ENCODE measurements at places on chromosomes 5 and 9.
A peak's percentile ranks its signal among the peaks of the same experiment; 100 is the strongest.

GRCh38 chr5:50889790-50890189 is 223.4 kb downstream of the PARP8 start:
- no peak for DNase-seq

DNA sequence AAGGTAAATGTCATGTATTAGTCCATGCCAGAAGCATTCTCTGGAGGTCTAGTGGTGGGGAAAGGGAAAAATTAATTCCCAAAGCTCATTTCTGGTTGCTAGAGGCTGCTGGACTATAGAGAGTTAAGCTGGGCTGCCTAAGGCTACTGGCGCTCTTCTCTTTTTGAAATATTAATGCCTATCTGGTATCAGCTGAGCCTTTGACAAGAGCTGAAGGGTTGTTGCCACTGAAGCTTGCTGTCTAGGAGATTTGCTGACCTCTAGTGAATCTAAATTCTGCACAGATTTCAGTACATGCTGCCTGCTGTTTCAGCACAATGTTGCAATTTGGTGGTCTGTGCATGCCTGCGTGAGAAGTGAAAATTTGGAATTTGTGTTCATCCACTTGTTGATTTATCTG is 29.1 kb upstream of the PLCXD3 start:
- DNase-seq, result no peak

DNA sequence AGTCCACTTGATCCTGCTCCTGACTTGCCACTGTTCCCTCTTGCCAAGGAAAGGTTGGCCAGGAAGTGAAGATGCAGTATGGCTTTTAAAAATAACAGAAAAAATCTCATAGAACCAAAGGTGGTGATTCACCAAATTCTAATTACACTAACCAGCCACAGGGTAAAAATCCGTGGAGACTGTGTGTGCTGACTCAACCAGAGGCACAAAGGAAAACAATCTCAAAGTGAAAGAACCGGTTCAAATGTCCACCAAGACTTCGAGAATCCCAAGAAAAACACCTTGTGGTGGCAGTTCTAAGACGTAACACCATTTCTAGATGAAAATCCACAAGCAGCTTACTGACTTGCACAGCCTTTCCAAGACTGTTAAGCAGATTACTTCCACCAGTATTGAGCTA is 279.1 kb downstream of the TLE1 start:
- DNase-seq, result no peak

GRCh38 chr9:76692458-76693129 is 71.6 kb upstream of the PCA3 start:
- no peak for DNase-seq

GRCh38 chr9:93058355-93059010 is at the start of gene SUSD3:
Gene SUSD3 (plus strand): TSS chr9:93058701. CDS start chr9:93058743, 42 bp downstream.
- no peak for DNase-seq

DNA sequence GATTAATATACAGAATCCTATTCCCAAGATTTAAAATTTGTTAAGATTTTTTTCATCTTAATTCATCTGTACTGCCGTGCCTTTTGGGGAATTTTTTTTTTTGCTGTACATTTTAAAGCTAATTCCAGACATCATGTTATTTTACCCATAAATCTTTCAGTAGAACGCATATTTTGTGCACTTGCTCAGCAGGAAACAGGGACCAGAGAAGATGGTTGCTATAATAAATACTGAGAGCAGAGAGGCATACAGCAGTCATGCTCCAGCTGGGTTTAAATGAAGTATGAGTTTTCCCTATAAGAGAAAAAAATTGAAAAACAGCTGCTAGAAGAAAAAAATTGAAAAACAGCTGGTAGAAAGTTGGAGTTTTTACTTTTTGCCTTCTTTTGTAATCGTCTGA is 196.9 kb upstream of the PUM3 start:
- no peak for DNase-seq

DNA sequence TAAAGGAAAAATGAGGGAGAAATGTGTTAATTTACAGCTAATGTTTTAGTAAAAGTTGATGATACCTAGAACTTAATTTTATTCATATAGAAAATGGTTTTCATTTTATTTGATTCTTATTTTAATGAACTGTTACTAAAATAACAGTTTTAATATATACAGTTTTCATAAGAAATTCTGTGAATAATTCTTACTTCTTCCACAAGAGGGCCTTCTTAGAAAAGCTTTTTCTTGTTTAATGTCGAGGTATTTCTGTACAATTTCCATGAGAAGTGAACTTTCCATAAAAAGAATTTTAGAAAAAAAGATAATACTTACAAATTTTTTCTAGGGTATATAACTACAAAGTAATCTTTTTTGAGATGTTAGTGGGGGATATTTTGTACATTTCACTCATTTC is 73.9 kb downstream of the KLF9 start:
- peak; percentile 2 for DNase-seq

- DNase-seq, result no peak
Observed at GRCh38 chr9:38346811-38347210, 45.7 kb upstream of the ALDH1B1 start.

GRCh38 chr9:93884808-93885207 is 70.3 kb downstream of the BARX1 start:
- no peak for DNase-seq
